NCI-H1694 treated with DMSO at 0.1 percent for 48 hours (cell line): ENCODE measurements at places on chromosomes 11 and 22.

DNA sequence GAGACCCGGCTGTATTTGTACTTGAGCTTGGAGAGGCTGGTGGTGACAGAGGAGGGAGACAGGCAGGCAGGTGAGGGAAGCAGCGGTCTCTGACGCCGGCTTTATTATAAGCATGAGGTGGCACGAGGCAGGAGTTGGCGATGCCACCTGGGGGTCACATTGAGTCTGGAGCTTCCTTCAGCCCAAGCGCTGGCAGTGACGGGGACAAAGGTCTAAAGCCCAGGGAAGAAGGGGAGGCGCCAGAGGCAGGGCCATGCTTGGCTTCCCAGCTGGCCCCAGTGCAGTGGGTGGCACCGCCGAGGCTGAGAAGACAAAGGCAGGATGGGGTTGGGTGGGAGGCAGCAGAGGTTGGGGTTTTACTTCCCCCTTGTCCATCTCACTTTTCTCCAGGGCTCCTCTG lies 4.5 kb downstream of the FXYD2 start:
- DNase-seq, result no peak

GRCh38 chr11:14551380-14551779 lies 31.2 kb upstream of the PSMA1 start:
- no peak for DNase-seq

DNA sequence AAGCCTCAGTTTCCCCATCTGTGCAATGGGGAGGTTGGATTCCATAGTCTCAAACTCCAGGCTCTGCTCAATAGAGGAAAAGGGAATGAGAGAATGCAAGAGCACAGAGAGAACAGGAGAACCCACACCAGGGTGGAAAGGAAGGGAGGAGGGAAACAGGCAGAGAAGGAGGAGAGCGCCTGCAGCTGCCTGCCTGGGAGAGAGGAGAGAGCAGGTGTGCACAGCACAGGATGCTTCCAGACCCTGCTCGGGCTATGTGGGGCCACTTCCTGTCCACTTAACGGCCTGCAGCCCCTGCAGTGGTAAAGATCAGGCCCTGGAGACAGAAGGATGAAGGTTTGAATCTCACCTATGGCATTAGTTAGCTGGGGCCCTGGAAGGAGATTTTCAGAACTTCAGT lies 12.3 kb downstream of the LRRC32 start:
- DNase-seq, result no peak

DNA sequence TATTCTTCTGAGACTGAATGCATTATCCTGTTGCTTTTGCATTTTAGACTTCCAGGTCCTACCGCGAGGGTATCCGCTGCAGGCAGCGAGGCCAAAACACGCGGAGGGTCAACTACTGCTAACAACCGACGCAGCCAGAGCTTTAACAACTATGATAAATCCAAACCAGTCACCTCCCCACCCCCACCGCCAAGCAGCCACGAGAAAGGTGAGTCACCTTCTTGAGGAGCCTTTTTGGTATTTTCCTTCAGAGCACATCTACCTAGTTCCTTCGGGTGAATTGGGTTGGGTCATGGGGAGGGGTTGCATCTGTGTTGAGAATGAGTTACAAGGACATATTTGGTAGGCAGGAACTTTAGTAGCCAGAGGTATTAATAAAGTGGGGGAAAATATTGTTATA lies 179.8 kb downstream of the NAV2 start:
- no peak for DNase-seq

DNA sequence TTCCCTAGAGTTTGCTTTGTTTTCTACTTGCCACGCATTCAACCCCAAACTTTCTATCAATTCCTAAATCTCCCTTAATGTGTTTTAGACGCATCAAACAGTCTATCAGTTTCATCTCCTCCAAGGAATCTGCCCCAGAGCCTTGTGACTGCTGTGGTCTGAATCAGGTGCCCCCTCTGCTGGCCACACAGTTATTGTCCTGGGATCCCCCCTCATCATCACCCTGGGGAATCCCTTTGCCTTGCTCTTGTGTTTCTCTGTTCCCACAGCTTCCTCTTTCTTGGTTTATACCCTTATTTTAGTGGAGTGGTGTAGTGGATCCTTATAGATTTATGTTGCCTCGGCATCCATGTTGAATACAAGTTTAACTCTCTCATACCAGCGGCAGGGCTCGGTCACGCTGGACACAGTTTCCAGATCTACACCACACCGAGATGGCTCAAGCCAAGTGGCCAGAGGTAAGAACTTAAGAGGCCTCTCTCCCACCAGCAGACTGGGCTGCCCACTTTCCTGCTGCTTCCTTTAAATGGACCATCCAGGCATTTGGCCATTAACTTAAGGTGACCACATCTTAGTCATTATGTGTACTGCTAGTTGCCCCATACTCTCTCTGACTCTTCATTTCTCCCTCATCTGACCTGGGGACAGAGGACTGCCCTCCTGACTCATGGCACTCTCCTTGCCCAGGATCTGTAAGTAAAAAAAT lies 8.2 kb downstream of the UPB1 start:
- no peak for DNase-seq

GRCh38 chr11:7578276-7578955 lies 64.6 kb downstream of the PPFIBP2 start:
- DNase-seq, result no peak

GRCh38 chr11:119810478-119811232 lies 81.7 kb upstream of the NECTIN1 start:
- DNase-seq, result no peak

DNA sequence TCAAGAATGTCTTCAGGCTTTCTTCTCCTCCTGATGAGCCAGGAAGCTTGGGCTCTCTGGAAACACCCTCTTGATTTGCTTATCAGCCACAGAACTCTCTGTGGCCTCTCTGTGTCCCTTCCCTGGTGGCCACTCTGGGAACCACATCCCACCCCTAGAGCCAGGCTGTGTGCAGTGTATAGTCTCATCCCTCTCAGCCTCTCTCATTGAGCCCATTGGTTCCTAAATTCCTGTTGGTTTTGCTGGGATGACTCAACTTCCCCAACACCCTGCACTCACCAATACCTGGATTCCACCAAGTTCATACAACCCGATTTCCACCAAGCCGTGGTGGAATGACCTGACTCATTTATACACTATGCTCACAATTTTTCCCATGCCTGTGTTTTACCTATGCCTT lies 5.2 kb downstream of the IRAG1 start:
- no peak for DNase-seq

- DNase-seq, result no peak
These were observed 53.6 kb upstream of the ANO3 start for GRCh38 chr11:26278354-26278753.

DNA sequence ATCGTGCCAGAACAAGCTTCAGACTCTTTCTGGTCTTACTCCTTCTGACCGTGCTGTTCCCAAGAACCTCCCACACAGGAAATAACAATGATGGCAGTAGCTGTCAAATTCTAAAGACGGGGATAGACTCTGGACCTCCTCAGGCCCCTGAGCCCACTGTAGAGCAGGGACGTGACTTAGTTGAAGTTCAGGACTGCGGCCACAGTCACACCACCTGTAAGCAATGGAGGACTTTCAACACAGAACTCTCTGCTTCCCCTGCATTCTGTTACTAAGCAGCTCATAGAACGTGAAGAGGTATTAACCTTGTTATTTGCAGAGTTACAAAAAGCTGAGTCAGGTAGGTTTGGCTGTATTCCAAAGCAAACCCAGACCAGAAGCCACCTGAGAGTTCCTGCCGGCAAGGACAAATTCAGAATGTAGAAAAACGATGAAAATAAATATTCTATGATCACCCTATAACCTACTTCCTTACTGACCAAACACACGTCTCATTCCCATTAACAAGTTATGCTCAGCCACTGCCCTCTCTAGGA lies 12.7 kb downstream of the TMEM45B start:
- DNase-seq, result no peak

- no peak for DNase-seq
These were observed 78.5 kb downstream of the ACER3 start for GRCh38 chr11:76939219-76939631.

- DNase-seq, result no peak
These were observed 108.4 kb downstream of the RPL27A start for GRCh38 chr11:8790968-8791367.

- peak; percentile 24 for DNase-seq
These were observed 680.9 kb upstream of the ANO5 start for GRCh38 chr11:21511835-21512440.

DNA sequence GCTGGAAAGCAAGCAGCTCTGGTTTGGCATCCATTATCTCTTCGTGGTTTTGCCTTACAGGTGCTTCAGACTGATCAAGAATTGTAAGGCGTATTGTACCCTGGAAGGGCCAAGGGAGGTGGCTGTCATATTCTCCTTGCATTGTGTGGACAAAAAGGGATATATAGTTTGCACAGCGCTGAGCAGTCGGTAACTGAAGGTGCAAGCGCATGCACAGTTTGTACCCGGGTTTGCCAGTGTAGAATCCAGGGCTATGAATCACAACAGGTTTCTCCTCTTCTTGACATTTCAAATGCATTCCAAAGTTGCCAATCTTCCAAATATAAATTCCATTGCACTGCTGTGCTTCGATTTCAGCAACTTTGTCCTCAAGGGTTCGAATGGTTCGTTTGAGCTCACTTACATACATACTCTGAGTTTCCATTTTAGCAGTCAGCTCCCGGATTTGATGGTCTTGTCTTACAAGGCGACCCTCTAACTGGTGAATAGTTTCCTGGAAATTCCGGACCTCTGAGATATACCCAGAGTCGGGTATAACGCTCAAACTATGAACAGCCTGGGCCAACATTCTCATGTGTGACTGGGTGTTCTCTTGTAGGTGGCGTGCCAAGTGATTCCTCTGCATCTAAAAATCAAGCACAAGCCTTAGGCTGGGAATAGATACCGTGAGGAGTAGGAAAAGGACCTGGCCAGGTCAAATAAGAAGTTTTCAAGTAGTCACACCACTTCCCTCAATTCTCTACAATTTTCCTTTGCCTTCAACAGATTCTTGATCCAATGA lies 19.9 kb downstream of the TRAF6 start:
- DNase-seq, result no peak

DNA sequence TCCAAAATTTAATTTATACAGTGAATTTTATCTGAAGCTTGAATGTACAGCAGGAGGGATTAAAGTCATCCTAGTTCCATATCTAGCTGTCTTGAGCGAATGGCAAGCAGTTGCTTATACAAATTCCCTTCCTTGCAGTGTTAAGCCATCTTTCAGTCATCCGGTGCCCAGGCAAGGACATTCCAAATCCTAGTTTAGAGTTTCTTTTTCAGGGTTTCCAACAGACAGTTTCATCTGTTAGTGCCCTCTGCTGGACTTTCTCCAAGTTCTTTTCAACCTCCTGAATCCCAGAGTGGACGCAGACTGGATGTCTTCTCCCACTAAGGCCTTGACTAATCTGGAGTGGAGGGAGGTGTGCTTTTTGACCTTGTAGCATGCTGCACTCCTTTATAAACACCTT lies 45.4 kb downstream of the GRAMD1B start:
- DNase-seq, result no peak

DNA sequence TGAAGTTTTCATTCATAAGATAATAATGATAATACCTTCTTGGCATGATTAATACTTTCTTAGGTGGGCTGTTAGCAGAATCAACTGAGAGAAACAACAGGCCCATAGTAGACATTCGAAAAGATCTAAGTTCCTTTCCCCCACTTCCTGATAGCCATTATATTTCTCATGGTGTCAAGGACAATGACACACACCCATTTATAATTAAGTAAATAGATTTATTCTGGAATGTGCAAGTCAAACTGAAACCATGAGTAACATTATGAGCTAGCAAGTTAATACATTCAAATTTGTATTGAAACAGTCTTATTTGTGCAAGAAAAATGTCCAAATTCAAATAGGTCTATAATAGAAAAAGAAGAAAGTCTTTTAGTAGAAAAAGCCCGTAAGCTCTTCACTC lies 301.1 kb downstream of the GUCY1A2 start:
- no peak for DNase-seq

DNA sequence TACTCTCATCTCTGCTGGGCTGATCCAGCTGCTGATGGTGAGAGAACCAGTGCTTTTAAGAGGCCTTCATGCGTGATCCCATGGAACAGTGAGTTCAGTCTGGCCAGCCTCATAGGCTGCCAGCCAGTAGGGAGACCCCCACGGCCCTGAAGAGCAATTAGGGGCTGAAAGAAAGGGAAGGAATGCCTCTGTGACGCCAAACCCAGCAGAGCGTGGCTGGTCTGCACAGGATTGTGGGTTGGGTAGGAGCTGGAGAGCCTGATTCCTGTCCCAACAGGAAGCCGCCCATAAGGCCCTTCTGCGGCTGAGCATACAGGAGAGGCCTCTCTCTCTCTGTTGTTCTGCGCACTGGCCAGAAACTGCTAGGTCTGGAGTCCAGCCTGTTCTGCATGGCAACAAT lies 181.5 kb upstream of the E2F8 start:
- DNase-seq, result no peak

DNA sequence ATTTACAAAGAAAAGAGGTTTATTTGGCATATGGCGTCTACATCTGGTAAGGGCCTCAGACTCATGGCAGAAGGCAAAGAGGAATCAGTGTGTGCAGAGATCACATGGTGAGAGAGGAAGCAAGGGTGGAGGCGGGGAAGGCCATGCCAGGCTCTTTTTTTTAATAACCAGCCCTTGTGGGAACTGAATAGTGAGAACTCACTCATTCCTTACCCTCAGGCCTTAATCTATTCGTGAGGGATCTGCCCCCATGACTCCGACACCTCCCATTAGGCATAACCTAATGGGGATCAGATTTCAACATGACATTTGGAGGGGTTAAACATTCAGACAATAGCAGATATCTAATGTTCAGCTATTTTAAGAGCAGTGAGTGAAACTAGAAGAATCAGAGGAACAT lies 55.7 kb downstream of the ATM start:
- no peak for DNase-seq

DNA sequence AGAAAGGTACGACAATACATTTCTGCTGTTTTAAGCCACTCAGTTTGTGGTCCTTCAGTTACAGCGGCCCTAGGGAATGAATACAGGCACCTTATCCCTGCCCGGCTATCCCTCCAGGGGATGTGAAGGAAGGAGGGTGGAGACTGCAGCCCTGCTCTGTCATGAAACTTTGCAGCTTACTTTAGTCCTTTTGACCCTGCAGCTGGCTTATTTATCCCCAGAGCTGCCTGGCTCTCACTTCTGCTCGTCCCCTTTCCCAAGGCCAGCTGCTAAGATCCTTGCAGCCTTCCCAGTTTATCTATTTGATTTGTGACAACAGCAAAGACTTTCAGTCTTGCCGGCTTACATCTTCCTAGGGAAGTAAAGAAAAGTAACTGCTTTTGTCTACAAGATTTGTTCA lies 55.2 kb downstream of the SC5D start:
- no peak for DNase-seq

GRCh38 chr11:12028303-12028702 lies 19.9 kb upstream of the DKK3 start:
- DNase-seq, result no peak
